Neural crest cell (in vitro differentiated cells): ENCODE measurements at places on chromosomes 2 and 18.
A peak's percentile ranks its signal among the peaks of the same experiment; 100 is the strongest.

DNA sequence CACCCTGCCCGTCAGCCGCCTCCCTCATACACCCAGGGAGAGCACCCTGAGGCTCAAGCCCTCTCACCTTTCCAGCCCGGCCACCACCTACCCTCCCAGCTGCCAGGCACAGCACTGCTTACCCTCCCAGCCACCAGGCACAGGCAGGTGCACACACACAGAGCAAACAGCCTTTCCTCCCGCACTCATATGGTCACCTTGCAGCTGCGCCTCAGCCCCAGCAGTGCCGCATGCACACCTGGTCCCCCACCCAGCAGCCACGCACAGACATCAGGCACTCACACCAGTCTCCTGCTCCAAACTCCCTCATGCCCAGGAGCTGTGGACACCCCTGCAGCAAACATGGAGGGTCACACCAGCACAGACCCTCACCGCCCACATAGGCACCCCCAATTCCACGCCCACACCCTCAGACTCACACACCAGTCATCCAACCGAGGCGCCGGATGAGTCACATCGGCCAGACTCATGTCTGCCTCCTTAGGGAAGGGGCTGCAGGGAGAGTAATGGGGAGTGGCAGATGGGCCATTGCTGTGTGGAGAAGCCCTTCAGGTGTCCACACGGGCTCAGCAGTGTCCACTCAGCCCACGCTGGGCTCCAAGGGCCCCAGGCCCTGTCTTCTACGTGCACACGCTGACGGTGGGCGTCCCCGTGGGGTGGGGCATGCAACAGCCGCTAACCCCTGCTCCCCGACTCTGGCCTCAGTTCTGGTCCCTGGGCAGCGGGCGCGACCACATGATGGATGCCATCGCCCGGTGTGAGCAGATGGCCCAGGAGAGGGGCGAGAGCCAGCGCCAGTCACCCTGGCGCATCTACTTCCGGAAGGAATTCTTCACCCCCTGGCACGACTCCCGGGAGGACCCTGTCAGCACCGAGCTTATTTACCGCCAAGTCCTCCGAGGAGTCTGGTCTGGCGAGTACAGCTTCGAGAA lies 22.3 kb upstream of the GPR17 start:
- H3K36me3 ChIP-seq, result no peaks in the 10 kb centered on the region
- H3K27me3 ChIP-seq, result no peaks in the 10 kb centered on the region
- H3K27ac ChIP-seq, result peak overlapping the region; percentile 27
- H3K4me1 ChIP-seq, result no peaks in the 10 kb centered on the region
- no peak overlapping the region for H3K4me3 ChIP-seq

GRCh38 chr2:197073701-197074433 lies 147.4 kb upstream of the PGAP1 start:
- peaks cover 20% of the 10 kb centered on the region for H3K4me1 ChIP-seq
- no peak for DNase-seq
- H3K4me3 ChIP-seq, result no peak overlapping the region
- H3K36me3 ChIP-seq, result peaks cover 9% of the 10 kb centered on the region
- peak overlapping the region; percentile 94 for H3K27ac ChIP-seq

GRCh38 chr2:30425326-30425725 lies 21.7 kb upstream of the LCLAT1 start:
- H3K36me3 ChIP-seq, result no peaks in the 10 kb centered on the region
- H3K4me1 ChIP-seq, result peaks cover 24% of the 10 kb centered on the region
- no peak overlapping the region for H3K27ac ChIP-seq
- H3K4me3 ChIP-seq, result no peak overlapping the region

- no peaks in the 10 kb centered on the region for H3K27me3 ChIP-seq
- DNase-seq, result no peak
- peaks cover 7% of the 10 kb centered on the region for H3K36me3 ChIP-seq
These were observed 47.2 kb downstream of the VIL1 start for GRCh38 chr2:218465987-218466633.

GRCh38 chr2:30197570-30198192 lies 33.7 kb upstream of the LBH start:
- DNase-seq, result no peak
- no peak overlapping the region for H3K4me3 ChIP-seq
- no peaks in the 10 kb centered on the region for H3K27me3 ChIP-seq
- no peaks in the 10 kb centered on the region for H3K36me3 ChIP-seq
- H3K4me1 ChIP-seq, result peaks cover 6% of the 10 kb centered on the region

DNA sequence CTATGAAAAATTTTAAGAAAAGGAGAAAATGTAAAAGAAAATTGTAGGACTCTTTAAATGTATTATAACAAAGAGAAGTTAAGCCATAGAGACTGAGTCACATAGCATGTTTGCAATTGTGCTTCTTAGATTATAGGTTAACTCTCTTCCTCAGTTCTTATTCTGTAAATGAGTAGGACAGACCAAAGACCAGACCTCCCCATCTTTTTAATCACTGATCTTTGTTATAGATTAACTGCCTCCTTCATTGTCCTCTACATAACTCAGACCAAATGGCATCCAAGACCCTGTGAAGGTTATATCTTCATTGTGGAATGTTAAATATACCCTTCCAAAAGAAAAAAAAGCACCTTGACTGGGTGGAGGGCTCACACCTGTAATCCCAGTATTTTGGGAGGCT lies 316.9 kb upstream of the LRRTM4 start:
- H3K4me3 ChIP-seq, result no peak overlapping the region
- no peak overlapping the region for H3K27ac ChIP-seq
- no peaks in the 10 kb centered on the region for H3K4me1 ChIP-seq
- peaks cover 8% of the 10 kb centered on the region for H3K36me3 ChIP-seq
- no peak for DNase-seq

DNA sequence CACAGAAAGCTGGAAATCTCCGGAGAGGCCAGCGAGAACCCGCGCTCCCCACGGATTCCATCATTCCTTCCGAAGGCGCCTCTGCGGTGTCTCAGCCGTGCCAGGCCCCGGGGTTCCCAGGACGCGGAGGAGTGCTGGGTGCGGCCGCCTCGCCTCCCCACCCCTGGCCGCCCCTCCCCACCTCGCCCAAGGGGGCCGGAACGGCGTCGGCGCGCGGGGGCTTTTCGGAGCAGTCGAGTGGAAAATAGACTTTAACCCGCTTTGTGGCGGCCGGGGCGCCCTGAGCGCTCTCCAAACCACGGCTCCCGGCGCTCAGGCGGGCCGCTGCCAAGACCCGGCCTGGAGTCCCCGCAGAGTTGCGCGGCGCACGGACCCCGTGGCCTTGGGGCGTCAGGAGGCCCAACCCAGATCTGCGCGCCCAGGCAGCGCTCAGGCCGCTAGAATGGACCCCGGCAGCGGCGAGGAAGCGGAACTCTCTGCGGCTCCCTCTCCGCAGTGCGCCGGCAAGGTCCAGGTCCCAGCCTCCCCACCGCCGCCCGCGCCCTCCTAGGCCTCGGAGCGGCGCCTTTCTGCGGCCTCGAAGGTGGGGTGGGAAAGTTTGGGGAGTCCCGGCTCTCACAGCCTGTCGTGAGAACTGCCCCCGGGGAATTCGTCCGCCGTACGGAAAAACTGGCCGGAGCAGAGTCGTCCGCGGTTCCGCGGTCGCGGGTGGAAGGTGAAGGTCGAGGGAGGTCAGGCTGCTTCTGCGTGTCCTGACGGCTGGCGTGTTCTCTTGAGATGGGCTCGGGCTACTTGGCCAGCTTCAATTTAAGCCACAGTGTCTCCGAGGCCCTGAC lies 1.2 kb upstream of the EMX1 start:
- H3K27me3 ChIP-seq, result peaks cover 59% of the 10 kb centered on the region
- H3K27ac ChIP-seq, result no peak overlapping the region
- H3K4me3 ChIP-seq, result no peak overlapping the region
- H3K4me1 ChIP-seq, result peaks cover 9% of the 10 kb centered on the region

DNA sequence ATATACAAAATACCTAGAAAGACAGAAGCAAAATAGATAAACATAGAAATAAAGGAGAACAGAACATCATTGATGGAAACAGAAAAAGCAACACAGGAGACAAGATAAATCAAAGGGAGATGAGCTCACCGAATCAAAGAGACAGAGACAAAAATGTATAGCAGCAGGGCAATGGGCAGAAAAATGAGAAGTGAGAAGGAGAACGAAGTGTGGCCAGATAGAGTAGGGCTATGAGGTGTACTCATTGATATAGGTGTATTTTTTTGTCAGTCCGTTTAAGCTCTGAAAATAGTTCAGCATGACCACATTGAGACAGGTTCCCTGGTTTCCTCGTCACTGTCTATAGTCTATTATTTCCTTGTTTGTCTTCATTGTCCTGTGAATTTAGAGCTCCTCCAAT lies 55.1 kb downstream of the SP100 start:
- no peak overlapping the region for H3K4me3 ChIP-seq
- no peak for DNase-seq
- H3K36me3 ChIP-seq, result no peaks in the 10 kb centered on the region
- H3K4me1 ChIP-seq, result no peaks in the 10 kb centered on the region

GRCh38 chr2:222057347-222058073 lies 241.3 kb downstream of the PAX3 start:
- peaks cover 67% of the 10 kb centered on the region for H3K27me3 ChIP-seq
- H3K27ac ChIP-seq, result no peak overlapping the region
- peaks cover 39% of the 10 kb centered on the region for H3K4me1 ChIP-seq
- no peaks in the 10 kb centered on the region for H3K36me3 ChIP-seq
- no peak for DNase-seq

DNA sequence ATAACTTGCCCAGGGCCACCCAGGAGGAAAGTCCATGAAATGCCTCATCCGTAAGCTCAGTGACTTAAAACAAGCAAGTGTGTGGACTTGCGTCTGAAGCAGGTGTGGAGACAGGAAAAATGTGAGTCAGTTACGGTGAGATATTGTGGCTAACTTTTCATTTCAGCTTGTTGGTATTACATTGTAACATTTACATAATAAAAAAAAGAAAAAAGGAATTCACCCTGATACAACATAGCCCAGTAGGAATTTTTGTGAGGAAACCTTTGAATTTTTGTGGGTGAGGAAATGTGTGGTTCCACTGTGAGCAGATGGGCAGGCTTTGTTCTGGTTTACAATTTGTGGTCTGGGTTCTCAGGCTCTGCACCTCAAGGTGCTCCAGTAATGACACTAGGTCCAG lies 33.7 kb upstream of the LYPD6B start:
- peaks cover 4% of the 10 kb centered on the region for H3K4me1 ChIP-seq
- H3K36me3 ChIP-seq, result peaks cover 46% of the 10 kb centered on the region
- no peaks in the 10 kb centered on the region for H3K27me3 ChIP-seq
- no peak overlapping the region for H3K27ac ChIP-seq
- no peak for DNase-seq
- no peak overlapping the region for H3K4me3 ChIP-seq
